Activated CD8-positive, alpha-beta memory T cell treated with anti-CD3 and anti-CD28 coated beads, Interleukin-2, amount 50 U/mL, for 4 hours (primary cell): ENCODE measurements at places on chromosomes 13 and 19.

DNA sequence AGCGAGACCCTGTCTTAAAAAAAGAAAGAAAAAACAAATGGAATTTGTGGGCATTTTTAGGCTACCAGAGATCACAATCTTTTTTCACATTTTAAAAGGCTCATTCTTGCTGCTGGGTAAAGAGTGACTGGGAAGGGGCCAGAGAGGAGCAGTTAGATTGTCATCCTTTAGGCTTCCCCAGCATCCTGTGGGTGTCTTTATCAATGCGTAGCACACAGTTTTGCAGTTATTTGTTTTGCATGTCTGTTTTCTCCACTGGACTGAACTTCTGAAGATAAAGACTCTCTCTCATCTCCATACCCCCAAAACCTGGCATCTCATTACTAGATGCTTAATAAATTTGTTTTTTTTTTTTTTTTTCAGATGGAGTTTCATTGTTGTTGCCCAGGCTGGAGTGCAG is 2.1 kb upstream of the UTP14C start:
- DNase-seq = no peak

- DNase-seq = no peak
These were observed 10.1 kb downstream of the FOSB start for GRCh38 chr19:45477713-45478453.

- no peak for DNase-seq
These were observed 3.7 kb upstream of the AKAP8L start for GRCh38 chr19:15422296-15423075.

- no peak for DNase-seq
These were observed 168.1 kb downstream of the PCDH17 start for GRCh38 chr13:57799624-57800023.

- no peak for DNase-seq
These were observed 758.7 kb downstream of the SLITRK5 start for GRCh38 chr13:88429862-88430261.

DNA sequence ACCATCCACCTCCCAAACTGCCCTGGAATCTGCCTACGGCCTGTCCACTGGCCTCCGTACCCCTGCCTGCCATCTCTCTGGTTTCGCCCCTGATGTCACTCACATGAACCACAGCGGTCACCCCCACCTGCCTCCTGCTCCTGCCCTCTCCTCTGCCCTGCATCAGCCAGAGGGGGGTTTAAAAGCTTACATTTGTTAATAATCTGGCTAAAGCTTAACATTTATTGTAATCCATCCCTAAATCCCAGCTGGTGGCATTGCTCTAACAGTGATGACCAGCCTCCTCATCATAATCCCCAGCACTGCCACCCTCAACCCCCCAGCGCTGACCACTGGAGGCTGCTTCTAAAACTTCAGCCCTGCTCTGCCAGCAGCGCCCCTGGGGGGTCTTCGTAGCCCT is 38.9 kb downstream of the DNM2 start:
- no peak for DNase-seq

DNA sequence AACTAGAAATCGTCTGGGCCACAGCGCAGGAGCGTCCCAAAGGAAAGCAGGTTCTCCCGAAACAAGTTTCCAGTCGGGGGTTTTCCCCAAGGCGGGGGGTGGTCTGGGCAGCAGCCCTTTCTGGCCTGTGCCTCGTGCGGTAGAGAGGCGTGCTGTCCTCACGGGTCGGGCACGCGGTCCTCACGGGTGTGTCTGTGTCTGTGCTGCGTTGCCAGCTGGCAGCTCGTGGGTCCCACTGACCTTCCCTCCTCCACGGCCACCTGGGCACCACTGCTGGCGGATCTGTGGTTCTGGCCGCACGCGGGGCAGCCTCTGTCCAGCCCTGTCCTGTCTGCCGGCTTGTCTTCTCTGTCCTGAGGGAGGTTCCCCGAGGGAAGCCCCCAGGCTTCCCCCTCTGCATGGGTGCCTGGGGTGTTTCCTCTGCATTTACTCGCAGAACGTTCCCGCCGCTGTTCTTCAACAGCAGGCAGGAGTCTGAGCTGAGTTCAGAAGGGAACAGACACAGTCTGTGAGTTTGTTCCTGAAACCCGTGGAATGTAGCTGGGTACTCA is 98.2 kb upstream of the MCF2L start:
- DNase-seq = no peak

GRCh38 chr19:7845390-7846154 is 15.6 kb downstream of the EVI5L start:
- no peak for DNase-seq

GRCh38 chr13:52862358-52863206 is 14.1 kb upstream of the PCDH8 start:
- no peak for DNase-seq

DNA sequence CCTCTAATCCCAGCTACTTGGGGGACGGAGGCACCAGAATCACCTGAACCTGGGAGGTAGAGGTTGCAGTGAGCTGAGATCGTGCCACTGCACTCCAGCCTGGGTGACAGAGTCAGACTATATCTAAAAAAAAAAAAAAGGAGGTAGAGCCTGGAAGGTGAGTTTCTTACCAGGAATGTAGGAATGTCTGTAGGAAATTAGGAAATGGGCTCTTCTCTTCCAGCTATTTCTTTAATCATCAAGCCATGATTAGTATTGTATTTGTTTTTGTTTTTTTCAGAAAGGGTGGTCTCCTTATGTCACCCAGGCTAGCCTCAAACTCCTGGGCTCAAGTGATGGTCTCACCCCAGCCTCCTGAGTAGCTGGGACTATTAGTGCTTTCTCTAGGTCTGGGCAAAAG is 26.3 kb upstream of the SERP2 start:
- no peak for DNase-seq

DNA sequence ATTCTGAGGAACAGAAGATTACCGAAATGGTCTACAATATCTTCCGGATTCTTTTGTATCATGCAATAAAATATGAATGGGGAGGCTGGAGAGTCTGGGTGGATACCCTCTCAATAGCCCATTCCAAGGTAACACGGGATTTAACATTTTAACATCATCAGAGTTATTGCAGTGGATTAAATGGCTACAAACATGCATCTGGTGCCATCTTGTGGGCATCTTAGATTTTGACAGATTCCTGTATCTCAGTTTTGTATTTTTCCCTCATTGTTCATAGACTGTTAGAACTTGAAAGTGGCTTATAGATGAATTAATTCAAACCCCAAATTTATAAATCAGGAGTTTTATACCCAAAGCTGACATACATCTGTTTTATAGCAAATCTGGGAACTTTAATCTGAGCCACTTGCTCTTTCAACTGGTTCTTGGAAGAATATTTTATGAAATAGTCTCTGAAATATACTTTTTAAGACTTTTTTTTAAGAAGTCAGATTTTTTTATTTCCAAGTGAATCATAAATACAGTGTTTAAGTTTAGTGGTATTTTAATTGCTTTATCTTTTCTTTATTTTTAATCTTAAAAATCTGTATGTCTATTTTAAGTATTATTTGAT is 215.2 kb downstream of the NBEA start:
- DNase-seq = no peak

DNA sequence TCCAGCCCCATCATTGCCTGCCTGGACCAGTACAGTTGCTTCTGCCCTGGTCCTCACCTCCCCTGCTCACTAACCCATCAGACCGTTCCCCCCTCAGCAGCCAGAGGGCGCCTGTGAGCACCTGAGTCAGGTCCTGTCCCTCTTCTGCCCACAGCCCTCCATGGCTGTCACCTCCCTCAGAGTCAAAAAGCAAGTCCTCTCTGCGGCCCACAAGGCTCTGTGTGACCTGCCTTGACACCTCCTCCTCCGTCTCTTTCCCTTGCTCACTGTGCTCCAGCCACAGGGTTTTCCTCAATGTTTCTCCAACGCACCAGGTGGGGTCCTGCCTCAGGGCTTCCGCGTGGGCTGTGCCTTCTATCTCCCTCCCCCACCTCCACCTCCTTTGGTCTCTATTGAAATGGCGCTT is 29.4 kb upstream of the PTPRS start:
- DNase-seq = peak; percentile 49

GRCh38 chr13:83007226-83007625 is 875.0 kb downstream of the SLITRK1 start:
- no peak for DNase-seq

DNA sequence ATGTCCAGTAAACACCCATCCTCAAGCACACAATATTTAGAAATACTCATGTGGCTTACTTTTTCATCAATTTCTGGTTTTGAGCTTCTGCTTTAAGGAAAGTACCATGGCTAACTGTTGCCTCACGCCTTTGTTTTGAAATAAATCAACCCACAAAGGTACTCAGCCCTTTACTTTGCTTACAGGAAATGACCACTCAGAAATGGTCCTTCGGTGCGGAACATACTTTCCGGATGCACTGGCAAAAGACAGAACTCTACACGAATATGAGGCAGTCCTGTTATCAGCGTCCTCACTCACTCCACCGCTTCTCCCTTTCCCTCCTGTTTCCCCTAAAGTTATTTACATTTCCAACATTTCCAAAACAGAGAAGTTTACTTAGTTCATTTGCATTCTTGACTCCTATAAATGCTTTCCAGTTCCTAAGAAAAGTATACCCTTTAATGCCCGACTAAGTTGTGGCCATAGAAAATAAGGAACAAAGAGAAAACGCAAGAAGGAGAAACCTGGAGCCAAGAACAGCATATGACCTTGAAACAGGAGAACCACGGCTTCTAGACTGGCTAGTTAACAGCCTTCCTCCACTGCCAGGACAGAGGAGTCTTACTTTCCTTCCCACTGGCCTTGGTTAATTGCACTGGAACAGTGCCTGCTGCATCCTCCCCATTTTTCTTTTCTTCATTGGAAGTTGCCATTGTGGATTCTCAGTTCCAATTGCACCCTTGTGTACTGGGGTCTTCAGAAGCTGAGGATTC is 10.6 kb downstream of the FPR2 start:
- no peak for DNase-seq

DNA sequence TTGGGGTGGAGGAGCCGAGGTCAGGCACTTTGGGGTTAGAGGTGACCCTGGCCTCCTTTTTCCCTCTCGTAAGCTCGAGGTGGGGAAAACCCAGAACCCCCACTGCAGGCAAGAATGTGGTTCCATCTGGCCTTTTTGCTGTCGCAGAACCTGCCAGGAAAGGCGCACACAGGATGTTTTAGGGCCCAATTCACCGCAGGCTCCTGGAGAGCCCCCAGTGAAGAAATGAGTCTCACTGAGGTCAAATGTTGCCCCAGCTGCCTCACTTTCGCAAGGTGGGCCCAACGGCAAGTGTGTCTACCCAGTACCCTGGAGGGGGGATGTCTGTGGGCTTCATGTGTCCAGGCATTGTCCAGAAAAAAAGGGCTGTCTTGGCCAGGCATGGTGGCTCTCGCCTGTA is 61.8 kb downstream of the PEX11G start:
- DNase-seq = no peak

DNA sequence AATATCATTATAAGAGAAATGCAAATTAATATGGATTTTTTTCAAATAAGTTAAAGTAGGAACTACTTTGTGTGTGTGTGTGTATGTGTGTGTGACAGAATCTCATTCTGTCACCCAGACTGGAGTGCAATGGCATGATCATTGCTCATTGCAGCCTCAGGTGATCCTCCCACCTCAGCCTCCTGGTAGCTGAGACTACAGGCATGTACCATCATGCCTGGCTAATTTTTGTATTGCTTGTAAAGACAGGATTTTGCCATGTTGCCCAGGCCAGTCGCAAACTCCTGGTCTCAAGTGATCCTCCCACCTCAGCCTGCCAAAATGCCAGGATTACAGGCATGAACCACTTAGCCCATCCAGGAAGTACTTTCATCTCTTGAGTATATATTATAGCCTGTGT is 3.2 kb upstream of the ERVV-2 start:
- no peak for DNase-seq

DNA sequence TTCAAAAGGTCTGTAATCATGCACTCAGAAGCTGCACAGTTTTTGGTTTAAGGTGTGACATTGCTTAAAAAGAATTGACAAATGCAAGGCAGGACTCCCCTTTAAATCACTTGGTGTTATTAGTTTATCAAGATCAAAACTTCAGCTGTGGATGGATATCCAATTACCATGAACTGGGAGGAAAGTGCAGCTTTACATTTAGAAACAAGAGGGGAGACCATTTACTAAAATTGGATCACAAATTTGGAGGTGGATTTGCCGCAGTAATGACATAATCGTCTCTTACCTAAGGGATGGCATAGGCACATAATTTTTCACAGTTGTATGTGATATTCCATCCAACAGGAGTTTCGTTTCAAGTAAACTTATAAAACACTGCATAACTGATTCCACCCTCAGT is 1610.2 kb downstream of the SLITRK5 start:
- DNase-seq = no peak

DNA sequence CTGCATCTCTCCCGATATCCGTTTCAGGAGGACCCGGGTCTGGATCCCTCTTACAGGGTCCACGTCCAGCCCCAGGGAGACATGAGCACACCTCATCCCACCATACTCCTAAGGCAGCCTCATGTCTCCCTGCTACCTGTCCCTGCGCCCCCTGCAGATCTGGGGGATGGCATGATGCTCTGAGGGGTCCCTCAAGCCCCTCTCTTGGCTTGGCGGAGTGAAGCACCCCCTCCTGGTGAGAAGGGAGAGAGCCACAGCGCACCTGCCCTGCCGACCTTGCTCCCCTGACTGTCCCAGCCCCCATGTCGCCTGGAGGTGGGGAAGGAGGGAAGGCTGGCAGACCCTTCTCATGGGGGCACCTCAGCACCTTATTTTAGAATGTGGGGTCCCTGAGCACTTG is 21.5 kb upstream of the ARHGEF7 start:
- DNase-seq = no peak

- DNase-seq = peak; percentile 64
These were observed 170.0 kb downstream of the KDM4B start for GRCh38 chr19:5138606-5139582.

GRCh38 chr13:26601669-26602068 is 44.2 kb downstream of the WASF3 start:
- no peak for DNase-seq

GRCh38 chr19:47545061-47545948 is 27.6 kb downstream of the ZNF541 start:
- no peak for DNase-seq

DNA sequence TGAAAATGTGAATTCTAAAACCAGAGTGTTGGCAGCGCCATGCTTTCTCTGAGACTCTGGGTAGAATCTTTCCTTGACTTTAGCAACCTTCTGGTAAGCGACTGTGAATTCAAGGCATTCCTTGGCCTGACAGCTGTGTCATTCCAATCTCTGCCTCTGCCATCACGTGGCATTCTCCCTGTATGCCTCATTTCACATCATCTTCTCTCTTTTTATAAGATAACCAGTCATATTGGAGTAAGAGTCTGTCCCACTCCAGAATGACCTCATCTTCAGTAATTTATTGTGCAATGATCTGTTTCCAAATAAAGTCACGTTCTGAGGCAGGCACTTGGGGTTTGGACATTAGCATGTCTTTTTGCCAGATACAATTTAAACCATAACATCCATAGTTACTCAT is 103.4 kb upstream of the POSTN start:
- DNase-seq = no peak

- no peak for DNase-seq
These were observed 111.9 kb downstream of the FGF9 start for GRCh38 chr13:21782736-21783135.

DNA sequence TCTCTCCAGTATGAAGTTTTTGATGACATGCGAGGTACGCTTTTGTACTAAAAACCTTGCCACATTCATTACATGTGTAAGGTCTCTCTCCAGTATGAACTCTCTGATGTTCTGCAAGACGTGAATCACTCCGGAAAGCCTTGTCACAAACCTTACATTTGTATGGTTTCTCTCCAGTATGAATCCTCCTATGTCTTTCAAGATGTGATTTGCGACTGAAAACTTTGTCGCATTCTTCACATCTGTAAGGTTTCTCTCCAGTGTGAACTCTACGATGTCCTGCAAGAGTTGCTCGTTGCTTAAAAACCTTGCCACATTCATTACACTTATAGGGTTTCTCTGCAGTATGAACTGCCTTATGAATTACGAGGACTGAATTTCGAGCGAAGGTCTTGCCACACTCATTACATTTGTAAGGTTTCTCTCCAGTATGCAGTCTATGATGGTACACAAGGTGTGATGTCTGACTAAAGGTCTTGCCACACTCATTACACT is 16.5 kb downstream of the ZNF320 start:
- no peak for DNase-seq
